CD4-positive, alpha-beta T cell treated with Interleukin-12 subunit alpha and Interleukin-12 subunit beta, for 1 hour (primary cell): ENCODE measurements at places on chromosomes 16 and 17.

DNA sequence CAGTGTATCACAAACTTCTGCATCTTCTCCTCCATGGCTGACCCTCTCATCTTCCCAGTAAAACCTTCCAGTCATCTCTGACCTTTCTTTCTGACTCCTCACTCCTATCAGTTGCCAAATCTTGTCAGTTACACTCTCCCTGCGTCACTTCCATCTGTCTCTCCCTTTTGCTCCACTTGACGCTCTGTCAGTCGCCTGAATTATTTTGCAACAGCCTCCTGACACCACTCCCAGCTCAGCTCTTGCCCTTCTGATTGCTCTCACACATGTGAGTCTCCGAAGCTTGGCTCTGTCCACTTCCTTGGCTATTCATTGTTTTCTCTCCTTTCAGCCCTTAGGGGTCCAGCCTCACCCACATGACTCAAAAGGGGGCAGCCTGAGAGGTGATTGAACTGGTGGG is 27.7 kb downstream of the DHRS7C start:
- no peak for DNase-seq

- DNase-seq, result no peak
These were observed 61.5 kb upstream of the CDH5 start for GRCh38 chr16:66304961-66305360.

DNA sequence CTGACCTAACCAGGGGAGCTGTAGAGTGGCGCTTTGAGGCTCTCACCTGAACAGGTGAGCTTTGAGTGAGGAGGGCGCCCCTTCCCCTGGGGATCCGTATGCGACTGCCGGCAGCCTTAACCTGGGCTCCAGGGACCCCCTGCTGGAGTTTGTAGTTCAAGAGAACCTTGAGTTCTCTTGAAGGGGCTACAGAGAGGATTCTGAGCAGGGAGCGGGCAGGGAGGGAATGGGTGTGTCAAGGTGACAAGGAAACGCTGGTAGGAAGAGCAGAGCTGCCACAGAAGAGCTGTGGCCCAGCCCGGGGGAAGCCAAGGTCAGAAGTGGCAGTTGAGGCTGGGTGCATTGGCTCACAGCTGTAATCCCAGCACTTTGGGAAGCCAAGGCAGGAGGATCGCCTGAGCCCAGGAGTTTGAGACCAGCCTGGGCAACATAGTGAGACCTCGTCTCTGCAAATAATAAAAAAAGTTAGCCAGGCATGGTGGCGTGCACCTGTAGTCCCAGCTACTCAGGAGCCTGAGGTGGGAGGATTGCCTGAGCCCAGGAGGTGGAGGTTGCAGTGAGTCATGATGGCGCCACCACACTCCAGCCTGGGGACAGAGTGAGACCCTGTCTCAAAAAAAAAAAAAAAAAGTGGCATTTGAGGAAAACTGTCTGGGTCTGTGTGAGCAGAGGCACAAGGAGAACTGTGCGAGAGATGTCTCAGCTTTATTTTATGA is 1.2 kb downstream of the LLGL2 start:
- DNase-seq, result no peak

DNA sequence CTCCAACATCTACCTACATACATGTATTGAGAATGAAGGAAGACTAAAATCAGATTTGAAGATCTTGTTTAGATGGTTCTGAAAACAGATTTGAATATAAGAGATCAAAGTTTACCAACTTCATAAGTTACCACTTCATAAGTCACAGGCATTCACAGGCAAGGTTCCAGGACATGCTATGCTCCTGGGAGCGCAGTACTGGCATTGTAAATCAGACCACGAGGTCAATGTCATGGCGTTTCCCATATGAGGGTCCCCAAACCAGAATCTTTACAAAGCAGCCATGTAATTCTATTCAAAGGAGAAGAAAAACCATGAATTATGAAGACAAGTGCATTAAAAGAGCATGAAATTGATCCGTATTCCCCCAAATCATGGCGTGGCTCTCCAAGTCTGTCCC is 3.0 kb downstream of the CDH11 start:
- DNase-seq, result no peak

GRCh38 chr16:88734361-88734728 is 28.0 kb downstream of the CTU2 start:
- DNase-seq, result no peak

DNA sequence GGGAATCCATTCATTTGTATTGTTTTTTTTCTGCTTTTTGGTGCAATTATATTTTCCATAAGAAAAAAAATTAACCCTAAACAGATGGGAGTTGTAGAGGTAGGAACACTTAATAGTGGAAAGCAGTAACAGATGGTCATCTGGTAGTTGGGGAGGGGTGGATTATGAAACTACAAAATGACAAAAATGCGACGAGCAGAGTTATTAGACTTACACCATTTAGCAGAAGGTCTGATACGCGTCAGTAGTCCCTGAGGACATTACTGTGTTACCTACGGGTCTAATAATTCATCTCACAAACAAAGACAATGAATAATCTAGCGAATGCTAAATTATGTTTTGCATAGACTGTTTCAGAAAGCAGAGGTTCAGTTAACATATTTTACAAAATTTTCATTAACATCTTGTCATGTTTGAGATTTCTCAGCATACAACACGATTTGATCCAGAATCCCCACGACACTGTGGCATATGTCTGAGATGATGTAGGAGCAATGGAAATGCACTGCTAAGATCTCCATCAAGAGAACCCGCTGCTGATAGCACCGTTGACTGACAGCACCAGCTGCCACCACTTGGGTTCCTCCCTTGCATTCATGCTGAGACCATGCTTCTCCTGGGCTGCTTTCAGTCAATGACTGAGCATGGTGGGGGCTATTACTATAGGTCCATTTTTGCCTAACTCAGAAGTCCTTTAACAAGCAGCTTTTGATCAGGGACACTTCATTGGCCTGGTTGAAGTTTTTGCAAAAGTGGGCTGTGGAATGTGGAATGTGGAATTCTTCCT is 182.2 kb upstream of the CPHXL start:
- DNase-seq, result no peak

DNA sequence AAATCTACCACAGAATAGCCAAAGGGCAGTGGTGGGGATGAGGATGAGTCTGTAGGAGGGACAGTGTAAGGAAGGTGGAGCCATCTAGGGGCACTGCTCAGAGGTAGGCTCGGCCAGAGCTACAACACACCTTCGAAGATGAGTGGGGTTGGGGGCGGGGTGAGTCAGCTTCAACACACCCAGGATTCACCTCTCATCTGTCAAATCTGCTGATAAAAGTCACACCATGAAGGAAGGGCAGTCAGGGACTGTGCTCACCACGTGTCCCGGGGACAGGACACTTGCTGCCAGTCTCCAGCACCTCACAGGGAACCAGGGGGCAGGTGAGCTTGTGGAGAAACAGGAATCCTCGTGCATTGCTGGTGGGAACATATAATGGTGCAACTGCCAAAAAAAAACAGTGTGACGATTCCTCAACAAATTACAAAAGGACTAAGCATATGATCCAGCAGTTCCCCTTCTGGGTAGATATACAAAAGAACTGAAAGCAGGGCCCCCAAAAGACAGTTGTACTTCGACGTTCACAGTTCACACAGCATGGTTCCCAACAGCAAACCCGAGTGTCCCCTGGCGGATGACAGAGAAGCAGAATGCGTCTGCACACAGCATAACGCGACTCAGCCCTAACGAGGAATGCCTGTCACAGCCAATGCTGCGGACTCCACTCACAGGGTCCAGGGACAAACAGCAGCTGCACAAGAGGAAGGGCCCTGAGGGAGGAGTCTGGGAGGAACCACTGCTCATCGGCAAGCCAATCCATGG is 133.1 kb downstream of the ANKRD11 start:
- DNase-seq, result peak; percentile 25

GRCh38 chr16:11101695-11102522 is 154.1 kb downstream of the SOCS1 start:
- no peak for DNase-seq
